ENCODE measurements at places on chromosomes 11 and 22.
A peak's percentile ranks its signal among the peaks of the same experiment; 100 is the strongest.

DNA sequence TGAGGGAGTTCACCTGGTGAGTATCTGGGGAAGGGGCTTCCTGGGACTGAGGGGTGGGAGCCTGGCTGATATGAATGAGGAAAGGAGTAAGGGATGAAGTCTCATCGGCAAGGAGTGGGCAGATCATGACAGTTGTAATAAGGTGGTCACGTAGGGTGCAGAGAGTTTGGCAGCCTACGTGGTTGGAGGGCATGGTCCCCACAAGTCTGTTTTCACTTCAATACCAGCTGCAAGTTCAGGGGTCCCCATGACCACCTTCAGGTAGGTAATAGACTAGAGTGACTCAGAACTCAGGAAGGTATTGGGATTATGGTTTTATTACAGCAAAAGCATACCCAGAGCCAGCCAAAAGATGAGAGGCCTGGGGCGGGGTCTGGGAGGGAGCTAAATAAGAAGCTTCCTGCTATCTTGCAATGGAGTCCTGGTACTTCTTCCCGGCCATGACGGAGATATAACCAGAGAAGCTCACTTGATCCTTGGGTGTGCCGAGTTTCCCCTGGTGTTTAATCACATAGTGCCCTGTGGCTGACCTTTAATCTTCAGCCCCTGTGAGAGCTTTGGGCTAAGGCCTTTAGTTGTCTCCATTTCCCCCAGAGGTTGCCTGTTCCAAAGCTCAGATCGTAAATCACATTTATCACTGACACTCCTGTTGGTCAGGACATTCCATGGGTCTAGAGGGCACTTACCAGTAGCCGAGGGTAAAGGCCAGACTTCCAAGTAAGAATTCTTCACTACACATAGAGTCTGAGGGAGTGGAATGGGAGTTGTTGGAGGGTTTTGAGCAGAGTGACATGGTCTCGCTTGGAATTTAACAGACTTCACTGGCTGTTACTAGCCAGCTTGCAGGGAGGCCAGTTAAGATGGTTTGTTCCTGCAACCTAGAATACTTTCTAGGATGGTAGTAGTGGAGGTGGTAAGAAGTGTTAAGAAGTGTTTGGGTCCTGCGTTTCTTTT, 9.1 kb downstream of the SLC3A2 start:
- DNase-seq: no peak

DNA sequence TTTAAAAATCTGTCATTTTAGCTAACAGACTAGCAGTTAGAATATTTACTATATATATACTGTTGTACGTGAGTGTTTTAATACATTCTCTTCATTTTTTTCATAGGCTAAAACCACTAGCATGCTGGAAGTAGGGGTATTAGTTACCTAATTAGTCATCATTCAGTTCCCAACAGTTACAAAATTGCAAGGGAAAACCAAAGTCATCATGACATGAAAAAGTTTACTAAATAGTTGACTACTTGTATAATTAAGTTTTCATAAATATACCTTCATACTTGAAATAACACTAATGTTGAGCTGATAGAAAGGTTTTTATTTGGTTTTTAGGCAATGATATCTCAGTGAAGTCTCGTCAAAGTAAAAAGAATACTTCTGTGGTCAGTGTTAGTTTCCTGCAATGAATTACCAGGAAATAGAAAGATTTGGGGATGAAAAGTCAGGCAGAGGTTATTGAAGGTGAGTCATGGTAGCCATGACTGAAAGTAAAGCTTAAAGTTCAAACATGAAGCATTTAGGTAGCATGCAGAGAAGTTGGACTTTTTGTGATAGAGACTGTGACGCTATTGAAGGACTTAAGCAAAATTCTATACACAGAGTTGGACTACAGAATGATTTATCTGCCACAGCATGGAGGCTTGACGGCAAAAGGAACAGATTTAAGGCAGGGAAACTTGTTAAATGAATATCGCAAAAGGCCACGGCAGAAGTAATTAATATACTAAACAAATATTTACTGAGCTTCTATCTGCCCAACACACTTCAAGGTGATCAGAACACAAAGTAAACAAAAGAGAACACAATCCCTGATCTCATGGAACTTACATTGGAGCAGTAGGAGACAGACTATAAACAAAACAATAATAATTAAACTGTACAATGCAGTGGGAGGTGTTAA, 828.1 kb upstream of the FAT3 start:
- DNase-seq: peak; percentile 13

GRCh38 chr11:96215110-96215782, 127.7 kb downstream of the MAML2 start:
- no peak for DNase-seq

DNA sequence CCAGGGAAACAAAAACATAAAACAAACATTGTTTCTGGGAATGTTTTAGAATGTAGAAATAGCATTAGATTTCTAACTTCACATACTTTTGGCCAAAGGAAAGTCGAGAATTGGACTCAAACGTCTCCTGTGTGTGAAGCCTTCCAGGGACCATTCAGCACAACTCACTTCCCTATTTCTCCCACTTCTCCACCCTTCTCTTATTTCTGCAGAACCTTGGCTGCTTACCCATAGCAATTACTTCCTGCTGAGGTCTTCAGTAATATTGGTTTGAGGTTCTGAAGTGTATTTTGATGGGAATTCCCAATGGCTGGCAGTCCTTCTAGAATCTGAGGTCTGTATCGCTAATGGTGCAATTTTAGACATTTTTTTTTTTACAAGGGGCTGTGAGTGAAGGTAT, 158.3 kb upstream of the SNX19 start:
- no peak for DNase-seq

GRCh38 chr11:19281041-19281440, 40.3 kb upstream of the E2F8 start:
- DNase-seq: peak; percentile 33

DNA sequence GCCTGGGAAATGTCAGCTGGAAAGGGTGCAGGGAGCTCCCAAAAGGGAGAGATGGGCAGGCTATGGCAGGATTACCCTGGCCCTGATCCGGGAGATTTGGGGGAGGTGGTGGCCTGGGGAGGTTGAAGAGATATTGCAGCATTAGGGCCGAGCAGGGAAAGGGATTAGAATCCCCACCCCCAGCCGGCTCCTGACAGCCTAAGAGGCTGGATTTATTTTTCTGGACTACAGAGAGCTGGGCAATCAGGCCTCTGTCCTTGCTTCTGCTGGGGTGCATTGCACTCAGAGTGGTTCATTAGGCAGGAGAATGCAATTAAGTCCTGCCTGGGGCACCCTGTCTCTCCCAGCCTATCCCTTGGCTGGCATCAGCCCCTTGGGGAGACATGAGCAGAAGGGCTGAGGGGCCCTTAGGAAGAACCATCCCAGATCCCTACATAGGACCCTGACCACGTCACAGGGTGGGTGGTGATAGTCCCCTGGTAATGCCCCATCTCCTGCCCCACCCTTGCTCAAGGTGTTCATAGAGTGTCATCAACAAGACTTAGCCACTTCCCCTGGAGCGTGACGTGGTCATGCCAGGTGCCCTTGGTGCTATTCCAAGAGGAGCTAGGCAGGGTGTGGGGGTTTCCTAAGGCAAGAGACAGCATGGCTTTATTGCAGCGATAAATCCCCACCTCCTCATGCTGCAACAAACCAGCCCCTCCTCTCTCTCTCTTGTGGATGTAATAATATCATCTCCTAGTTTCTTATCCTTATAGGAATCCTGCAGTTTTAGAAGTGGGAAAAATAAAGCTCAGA, 38.4 kb upstream of the KLHL35 start:
- no peak for DNase-seq

DNA sequence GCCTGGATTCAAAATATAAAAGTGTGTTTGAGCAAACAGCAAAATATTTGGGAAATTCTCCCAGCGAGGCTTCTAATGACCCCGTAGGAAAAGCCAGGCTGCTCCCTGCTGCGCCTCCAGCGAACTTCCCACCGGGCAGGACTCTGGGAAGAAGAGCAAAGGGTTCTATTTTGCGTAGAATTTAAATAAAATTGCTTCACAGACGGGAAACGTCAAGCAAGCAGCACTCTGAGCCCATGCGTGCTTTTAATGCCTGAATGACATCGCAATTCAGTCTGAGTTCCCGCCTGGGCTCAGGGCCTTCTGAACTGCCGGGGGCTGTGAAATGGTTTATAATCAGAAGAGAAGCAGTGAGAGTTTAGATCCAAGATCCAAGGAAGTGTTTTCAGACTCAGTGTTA, 775.1 kb downstream of the BRD1 start:
- DNase-seq: no peak

DNA sequence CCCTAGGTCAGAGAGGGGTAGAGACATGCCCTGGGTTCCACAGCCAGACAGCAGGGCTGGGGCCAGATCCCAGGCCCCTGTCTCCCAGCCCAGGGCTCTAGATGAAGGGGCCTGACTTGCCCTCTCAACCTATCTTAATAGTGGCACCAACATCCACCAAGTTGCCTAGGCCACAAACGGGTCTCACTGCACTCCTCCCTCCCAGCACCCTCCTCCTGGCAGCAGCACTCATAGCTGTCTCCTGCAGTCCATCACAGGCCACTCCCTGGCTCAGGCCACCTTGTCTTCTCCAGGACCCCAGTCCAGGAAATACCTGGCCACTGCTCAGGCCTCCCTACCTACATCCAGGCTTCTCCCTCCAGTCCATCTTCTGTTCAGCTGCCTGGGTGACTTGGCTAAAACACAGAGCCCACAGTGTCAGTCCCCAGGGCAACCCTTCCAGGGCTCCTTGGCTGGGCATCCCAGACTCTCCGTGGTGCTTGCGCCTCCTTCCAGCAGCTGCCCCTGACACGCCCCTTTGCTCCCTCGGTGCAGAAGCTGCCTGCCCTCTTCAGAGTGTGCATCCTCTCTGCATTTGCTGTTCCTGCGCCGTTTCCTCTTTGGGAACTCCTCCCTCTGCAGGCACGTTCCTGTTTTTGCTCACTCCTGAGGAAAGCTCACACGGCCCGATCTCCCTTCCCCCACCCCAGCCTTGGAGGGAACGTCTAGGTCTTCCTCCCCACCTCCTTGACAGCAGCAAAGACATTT, 40.5 kb downstream of the LRRC32 start:
- no peak for DNase-seq

DNA sequence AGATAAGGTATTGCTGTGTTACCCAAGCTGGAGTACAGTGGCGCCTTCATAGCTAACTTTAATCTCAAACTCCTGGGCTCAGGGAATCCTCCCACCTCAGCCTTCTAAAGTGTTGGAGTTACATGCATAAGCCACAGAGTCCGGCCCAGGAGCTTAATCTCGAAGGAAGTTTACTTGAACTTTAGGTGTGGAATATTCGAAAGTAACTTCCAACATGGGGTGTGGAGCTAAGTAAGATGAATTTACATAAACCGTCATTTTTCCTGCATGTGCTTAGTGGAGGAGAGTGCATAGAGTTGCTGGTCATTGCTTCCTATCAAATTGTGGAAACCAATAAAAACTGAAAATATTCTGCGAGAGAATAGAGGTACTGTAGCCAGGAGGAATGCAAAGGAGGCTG, 1.5 kb downstream of the ATG13 start:
- no peak for DNase-seq

GRCh38 chr11:71425409-71425808, 22.8 kb downstream of the DHCR7 start:
- no peak for DNase-seq

DNA sequence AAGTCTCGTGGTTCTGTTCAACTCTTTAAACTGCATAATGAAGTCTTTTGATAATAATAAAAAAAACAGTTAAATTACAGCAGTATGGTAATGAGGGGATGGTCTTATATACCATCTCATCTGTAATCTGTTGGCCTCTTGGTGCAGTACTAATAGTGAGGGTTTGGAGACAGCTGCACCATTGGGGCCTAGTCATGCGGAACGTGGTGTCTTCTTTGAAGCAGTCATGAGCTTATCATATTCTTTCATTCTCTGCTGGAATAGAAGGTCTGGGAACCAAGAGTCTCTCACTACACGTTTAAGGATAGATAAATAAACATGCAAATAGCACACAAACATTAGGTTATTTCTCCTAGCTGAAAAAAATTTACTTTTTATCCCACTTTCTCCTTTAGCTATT, 40.9 kb upstream of the OR9Q1 start:
- no peak for DNase-seq

GRCh38 chr11:131766637-131767036, 396.2 kb downstream of the NTM start:
- DNase-seq: no peak

DNA sequence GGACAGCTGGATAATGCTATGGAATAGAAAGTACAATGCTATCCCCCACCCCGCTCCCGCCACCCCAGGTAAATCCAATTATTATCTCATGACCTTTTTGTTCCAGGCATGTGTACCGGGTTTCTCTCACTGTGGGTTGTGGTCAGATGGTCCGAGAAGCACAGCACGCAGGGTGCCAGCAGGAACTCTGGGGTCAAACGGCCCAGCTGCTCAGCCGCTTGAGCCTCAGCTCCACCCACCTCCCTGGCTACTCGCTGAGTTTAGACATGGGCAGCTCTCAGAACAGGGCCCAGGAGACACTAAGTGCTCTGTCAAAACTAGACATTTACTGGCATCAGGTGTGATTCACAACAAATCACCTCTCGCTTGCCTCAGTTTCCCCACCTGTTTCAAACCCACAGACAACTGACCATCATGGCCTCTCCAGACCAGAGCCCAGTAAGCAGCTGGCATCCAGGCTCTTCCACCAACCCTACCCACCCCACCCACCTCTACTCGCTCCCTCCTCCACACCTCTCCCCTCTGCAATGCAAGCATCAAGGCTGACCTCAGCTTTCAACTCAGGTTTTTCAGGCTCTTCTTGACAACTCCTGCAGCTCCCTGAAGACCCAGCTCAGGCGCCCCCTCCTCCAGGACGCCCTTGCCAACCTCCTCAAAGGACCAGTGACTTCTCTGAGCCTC, 13.0 kb upstream of the MFNG start:
- DNase-seq: no peak

DNA sequence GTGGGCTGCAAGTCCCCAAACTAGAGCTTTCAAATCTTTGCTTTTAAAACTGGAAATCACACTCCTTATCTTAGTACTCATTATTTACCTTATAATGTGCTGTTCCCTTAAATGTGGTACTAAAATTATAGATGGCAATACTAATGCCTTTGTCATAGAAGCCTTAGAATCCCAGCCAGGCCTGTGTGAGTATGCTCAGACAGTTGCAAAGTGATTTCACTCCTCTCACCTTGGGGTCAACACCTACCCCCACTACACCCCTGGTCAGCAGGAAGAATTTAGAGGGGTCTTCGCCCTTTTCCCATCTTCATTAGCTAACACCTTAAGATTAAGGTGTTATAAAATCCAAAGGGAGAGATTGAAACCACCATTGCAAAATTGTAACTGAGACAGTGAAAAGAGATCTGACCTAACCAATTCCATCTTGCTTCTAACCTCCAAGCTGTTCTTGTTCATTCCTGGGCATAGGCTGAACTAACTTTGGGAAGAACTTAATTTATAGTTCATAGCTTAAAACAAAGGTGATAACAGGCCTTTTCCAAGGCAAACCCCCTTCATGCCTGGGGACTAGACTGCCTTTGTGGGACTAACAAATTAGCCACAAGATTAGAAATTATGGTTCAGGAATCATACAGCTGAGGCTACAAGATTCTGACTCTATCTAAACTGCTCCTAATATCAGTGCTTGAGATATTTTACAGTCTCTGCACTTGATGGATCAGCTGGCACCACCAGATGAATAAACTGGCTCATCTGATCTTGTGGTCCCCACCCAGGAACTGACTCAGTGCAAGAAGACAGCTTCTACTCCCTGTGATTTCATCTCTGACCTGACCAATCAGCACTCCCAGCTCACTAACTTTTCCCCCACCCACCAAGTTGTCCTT, 10.4 kb upstream of the MRPL17 start:
- no peak for DNase-seq
